ENCODE measurements at places on chromosomes 7 and 10.

- DNase-seq: no peak
These were observed 173.0 kb downstream of the HERPUD2 start for GRCh38 chr7:35521941-35522340.

DNA sequence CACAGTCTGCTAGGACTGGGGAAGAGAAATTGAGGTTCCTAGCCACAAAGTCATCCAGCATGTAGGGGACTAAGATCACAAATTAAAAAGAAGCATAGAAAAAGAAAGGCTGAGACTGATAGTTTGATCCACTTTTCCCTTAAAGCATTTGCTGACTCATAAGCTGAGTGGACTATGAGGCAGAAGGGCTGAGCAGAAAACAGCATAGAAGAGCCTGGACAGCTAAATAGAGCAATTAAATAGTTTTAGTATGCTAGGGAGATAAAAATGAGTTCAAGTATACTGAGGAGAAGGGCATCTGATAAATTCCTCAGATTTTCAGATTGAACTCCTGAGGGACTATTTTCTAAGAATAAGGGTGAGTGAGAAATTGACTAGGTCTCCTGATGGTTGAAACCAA lies 155.9 kb upstream of the EGR2 start:
- no peak for DNase-seq

- no peak for DNase-seq
These were observed 2.8 kb upstream of the DENND2A start for GRCh38 chr7:140643416-140643815.

DNA sequence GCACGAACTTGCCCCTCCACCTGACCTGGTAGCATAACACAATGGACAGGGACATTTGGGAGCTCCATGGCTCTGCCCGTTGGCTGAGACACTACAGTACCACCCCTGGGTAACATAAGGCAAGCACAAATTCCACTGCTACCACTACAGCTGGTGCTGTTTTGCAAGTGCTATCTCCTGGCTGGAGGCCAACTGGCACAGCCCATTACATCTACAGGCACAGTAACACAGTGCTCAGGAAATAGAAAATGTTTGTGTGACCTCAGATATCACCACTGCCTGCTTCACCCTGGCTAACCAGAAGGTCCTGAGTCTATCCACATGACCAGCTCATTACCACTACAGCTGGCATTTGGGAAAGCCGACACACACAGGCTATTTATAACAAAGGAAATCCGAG lies 631.1 kb upstream of the MBL2 start:
- DNase-seq: no peak

DNA sequence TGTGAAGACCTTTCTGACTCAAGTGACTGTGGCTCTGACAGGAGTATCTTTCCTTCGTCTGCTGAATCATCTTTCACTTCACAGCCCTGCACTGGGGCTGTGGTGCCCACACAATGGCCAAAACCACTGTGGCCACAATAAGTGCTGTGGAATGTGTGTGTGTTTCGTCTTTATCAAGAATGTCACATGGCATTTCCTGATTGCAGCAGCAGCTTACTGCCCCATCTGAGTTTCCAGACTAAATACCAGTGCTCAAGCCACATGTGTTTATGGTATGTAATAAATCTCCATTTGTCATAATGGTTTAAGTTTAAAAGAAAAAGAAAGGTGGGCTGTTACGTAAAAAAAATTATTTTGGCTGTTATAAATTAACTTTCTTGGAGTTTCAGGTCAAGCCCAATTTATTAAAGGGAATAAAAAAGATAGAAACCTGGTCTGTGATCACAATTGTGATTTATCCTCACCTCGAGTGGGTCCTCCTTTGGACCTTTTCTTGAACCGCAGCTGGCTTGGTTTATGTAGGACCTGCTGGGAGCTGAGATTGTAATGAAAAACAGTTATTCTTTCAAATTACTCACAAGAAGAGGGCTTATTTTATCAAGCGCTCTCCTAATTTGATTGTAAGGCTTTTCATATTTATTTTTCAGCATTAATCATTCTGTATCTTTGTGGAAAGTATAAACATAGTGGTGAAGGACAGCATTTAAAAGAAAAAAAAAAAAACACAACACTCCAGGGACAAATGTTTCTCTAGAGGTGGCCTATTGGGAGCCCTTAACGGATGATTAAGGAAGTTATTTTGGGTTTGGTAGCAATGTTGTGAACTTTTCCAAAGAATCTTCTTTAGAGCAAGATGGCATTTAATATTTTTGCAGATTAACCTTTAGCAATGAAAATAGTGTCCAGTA lies 116.2 kb downstream of the LRMDA start:
- DNase-seq: no peak

GRCh38 chr7:55019691-55020465 lies 1.1 kb downstream of the EGFR start:
- no peak for DNase-seq

DNA sequence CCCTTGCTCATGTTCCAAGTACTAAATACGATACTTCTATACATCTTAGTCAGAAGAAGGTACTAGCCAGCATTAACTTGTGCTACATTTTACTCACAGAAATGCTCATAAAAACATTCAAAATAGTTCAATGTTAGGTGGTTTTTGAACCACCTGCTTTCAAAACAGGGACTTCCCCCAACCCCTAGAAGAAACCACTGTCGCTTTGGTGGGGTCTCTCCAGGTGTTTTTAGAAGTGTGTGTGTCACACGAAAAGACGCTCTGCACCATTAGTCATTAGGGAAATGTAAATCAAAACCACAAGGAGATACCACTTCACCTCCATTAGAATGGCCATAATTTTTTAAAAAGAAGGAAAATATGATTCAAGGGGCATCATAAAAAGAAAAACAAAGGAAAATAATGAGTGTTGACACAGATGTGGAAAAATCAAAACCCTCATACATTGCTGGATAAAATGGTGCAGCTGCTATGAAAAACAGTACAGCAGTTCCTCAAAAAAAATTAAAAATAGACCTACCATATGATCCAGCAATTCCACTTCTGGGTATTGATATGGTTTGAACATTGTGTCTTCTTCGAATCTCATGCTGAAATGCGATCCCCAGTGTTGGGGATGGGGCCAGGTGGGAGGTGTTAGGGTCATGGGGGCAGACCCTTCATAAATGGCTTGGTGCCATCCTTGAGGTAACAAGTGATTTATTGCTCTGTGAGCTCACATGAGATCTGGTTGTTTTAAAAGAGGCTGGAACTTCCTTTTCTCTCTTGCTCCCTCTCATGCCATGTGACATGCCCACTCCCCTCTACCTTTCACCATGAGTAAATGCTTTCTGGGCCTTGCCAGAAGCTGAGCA lies 74.2 kb downstream of the MALSU1 start:
- DNase-seq: peak; percentile 54

DNA sequence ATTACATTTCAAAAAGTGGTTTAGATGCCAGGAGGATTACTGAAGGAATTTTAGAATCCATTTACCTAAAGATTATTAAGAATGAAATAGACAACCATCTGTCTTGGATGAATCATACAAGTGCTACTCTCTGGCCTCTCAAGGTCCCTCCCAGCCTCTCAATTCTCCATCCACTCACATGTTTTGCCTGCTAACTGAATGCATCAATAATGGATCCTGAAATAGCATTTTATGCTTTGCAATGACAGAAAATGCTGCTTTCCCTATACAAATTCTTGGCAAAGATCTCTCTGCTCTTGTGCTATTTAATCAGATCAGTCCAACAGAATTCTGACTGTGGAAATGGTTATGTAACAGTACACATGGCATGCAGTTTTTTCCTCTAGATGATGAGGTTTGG lies 68.1 kb downstream of the HBP1 start:
- no peak for DNase-seq

GRCh38 chr7:132403465-132404110 lies 172.7 kb downstream of the PLXNA4 start:
- DNase-seq: no peak

- no peak for DNase-seq
These were observed 84.0 kb downstream of the C1GALT1 start for GRCh38 chr7:7266257-7266881.

DNA sequence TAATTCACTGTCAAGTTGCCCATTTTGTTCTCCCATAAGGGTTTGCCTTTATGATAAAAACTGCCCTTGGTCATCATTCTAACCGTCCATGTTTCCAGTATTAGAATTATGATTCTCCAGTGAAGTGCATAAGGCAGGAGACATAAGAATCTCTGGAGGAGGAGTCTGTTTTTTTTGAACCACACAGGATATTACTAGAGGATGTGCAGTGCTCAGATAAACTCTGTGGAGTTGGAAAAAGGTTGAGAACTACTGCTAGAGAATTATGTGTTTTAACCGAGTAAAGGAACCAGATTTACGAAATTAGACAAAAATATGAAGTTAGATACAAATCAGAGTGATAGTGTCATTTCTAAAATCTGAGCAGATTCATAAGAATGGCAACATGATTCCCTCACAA lies 40.5 kb downstream of the MDFIC start:
- no peak for DNase-seq

- DNase-seq: no peak
These were observed 36.2 kb downstream of the FKBP6 start for GRCh38 chr7:73364006-73364728.

DNA sequence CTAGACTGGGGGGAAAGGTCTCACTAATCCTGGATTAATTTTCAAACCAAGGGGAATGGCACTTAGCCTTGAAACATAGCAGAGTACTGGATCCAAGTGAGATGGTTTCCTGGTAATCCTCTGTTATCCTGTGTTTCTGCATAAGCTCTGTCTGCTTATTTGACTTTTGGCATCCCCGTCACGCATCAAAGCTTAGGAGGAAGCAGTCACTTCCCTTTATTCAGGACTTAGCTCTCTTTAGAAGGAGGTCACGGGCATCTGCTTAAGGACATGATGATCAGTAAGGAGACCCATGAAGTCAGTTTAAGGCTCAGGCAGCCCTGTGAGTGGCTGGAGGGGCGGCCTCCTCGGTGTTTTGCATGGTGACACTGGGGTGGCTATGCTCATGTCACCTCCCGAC lies 30.0 kb downstream of the TSPAN15 start:
- no peak for DNase-seq

DNA sequence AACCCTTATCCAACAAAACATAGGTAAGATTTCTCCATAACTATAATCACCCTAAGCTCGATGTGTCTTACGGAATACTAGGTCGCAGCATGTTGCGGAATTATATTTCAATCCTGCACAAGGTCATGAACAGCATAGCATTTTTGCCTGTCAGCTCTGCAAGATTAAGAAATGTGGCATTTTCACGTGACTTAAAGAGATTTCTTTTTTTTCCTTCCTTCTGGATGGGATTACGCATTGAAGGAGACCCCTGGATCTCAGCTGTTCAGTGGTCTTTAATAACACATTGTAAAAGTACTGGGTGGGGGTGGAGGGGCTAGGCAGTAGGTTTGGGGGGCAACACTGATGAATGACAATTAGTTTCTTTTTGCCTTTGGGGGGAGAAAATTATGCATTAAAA lies 106.7 kb downstream of the CUBN start:
- DNase-seq: no peak

GRCh38 chr10:108434559-108435252 lies 1270.2 kb upstream of the SORCS1 start:
- no peak for DNase-seq

DNA sequence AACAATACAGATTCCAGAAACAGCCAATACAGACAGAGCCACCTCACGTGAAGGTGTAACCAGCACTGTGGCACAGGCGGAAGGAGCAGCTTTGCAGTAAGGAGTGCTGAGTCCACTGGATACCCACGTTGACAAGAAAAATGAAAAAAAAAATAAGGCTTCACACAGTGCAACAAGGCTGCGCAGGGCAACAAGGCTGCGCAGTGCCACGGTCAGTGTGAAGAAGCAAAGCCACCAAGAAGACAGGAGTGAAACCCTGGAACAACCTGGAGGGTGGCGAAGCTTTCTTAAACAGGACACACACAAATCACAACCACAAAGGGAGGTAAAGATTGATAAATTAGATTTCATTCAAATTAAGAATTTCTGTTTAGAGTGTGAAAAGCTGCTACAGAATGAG lies 204.0 kb downstream of the MAD1L1 start:
- no peak for DNase-seq

DNA sequence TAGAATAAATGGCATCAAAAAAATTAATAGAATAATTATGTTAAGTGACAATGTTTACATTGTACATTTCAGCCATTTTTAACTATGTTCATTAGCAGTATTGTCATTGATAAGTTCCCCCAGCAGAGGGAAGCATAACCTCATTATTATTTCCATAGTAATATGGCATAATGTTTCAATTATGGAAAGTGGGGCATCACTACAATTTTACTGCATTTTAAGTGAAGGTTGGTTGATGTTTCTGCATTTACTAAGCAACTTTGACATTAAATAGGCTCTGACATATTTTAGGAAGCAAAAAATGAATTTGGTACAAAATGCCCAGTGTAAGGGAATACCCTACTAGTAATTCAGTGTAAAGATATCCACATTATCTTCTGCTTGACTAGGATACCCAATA lies 218.3 kb downstream of the SEMA3A start:
- peak; percentile 19 for DNase-seq

DNA sequence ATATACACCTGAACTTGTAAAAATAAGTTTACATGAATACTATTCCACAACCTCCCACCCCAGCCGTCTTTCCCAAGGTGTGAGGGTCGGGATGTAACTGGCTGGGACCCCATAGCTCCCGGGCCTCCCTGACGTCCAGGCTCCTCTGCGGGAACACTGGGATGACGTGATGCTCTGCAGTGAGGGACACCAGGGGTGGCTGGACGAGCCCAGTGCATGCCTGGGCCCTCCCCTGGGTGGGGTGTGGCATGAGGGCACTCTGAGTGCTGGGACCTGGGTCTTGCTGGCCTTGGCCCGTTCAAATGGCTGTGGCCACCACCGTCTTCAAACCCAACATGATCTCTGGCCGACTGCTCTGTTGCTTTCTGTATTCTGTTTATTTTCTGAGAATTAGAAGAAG lies 182.4 kb downstream of the DNAJB6 start:
- no peak for DNase-seq

DNA sequence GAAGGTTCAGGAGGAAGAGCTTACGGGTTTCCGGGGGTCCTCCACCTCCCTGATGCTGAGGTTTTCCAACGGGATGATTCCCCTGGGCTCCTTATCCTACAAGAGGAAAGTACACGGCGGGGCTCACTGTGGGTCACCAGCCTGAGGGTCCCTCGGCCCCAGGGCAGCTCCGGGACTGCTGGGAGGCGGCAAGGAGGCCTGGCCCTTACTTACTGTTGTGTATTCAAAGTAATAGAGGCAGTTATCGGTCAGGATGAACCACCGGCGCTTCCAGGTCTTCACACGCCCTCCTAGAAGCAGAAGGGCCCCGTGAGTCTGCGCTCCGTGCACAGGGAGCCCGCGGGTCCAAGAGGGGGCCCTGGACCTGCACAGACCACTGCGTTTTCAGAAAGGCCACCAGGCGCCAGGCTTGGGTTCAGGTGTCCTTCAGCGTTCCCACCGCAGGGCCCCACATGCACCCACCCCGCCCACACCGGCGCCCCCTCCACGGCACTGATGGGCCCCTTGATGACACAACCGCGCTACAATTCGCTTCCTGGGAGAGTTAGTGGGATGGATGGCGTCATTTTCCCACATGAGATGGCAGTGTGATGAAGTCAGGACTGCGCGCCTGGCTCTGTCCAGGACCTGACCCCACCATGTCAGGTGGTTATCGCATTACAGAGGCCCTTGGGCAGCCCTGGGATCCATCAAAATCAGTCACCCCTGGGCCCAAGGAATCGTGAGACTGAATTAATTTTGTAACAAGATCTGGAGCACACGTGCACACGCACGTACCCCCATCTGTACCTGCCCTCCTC lies 106.7 kb downstream of the CYTH3 start:
- no peak for DNase-seq

GRCh38 chr7:158534598-158534997 lies 53.0 kb downstream of the PTPRN2 start:
- no peak for DNase-seq
